Stimulated activated CD8-positive, alpha-beta memory T cell treated with anti-CD3 and anti-CD28 coated beads, Interleukin-2, amount 100 ng/mL, for 1 hour (primary cell): ENCODE measurements at places on chromosomes 2 and 18.

GRCh38 chr2:72738096-72738495, 87.7 kb downstream of the EXOC6B start:
- no peak for DNase-seq

DNA sequence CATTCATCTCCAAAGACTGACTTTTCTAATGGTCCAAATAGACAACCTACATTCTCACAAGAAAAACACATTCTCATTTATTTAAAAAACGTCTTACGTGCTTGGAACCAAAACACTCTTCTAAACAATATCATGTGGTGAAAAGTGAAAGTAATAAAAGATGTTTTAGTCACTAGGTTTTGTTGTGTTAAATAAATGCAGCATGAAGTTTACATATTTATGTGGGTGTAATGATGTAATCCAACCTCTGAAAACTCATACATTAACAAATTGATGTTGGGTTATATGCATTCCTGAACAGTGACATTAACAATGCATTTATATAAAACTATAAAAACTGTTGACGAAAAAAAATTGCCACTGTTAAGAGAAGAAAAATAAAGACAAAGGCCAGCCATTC, 55.1 kb upstream of the ACVR2A start:
- no peak for DNase-seq

GRCh38 chr18:76791642-76792041, 30.7 kb upstream of the ZNF236 start:
- DNase-seq = no peak

DNA sequence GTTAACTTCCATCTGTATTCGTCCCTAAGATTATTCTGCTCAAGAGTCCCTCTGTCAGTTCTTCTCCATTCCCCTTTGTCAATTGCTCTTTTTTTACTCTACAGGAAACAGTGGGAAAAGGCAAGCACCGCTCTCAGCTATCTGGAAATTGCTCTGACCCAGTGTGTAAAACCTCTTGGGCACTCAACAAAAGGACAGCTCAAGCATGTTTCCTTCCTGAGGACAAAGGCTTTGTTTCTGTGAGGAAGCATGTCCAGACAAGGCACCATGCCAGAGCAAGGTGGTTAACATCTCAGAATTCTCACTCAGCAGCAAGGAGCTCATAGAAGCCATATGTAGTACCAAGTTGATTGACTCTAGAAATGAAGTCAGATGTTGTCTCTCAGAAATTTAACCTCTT, 735.6 kb downstream of the TSN start:
- no peak for DNase-seq

DNA sequence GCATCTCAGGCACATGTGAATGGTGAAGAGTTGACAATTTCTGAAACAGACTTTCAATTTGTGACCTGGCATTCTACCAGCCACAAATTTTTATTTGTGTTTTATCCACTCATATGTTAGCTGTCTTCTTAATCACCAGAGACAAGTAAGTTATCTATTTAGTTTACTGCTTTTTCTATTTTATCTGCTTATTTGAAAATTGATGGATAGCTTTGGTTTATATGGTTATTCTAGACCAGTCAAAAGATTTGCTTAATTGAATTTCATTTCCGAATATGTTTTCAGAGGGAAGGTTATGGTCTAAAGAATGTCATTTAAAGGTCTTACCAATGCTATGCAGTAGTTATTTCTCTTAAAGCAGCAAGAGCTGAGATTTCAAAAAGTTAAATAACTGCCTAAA, 43.5 kb upstream of the LRRTM1 start:
- no peak for DNase-seq

DNA sequence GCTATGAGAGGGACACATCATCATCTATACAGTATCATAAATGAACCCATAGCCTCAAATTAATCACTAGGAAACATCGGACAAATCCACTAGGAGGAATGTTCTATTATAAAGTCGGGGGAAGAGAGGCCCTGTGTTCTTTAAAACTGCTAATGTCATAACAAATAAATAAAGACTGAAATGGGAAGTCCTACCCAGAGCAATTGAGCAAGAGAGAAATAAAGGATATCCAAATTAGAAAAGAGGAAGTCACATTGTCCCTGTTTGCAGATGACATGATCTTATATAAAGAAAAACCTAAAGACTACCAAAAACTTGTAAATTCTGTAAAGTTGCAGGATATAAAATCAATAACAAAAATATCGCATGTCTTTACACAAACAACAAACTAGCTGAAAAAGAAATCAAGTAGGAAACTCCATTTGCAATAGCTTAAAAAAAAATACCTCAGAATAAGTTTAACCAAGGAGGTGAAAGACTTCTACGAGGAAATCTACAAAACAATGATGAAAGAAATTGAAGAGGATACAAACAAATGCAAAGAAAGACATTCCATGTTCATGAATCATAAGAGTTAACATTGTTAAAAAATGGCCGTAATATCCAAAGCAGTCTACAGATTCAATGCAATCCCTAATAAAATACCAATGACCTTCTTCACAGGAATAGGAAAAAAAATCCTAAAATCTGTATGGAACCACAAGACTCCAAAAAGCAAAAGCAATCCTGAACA, 30.6 kb downstream of the RTN4 start:
- DNase-seq = no peak
